ENCODE measurements at places on chromosomes 1 and 21.

- DNase-seq = no peak
Observed at GRCh38 chr21:32562915-32563314, 22.4 kb downstream of the TCP10L start.

GRCh38 chr21:38351176-38351959, 94.6 kb downstream of the KCNJ15 start:
- DNase-seq = no peak

GRCh38 chr1:30525971-30526651, 197.3 kb downstream of the MATN1 start:
- DNase-seq = peak; percentile 22

DNA sequence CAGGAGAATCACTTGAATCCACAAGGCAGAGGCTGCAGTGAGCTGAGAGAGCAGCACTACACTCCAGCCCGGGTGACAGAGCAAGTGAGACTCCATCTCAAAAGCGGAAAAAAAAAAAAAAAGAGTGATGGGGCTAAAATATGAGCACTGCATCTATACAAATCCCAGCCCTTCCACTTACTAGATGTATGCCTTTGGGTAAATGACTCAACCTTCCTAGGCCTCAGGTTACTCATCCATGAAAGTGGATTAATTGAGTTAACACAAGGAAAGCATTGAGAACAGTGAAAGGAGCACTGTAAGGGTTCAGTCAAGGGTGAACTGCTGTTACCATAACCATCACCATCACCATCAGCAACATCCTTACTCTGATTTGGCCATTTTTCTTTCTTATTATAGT, 226.4 kb upstream of the C8B start:
- peak; percentile 19 for DNase-seq

GRCh38 chr1:9291914-9292360, 757 bp upstream of the SPSB1 start:
- no peak for DNase-seq

DNA sequence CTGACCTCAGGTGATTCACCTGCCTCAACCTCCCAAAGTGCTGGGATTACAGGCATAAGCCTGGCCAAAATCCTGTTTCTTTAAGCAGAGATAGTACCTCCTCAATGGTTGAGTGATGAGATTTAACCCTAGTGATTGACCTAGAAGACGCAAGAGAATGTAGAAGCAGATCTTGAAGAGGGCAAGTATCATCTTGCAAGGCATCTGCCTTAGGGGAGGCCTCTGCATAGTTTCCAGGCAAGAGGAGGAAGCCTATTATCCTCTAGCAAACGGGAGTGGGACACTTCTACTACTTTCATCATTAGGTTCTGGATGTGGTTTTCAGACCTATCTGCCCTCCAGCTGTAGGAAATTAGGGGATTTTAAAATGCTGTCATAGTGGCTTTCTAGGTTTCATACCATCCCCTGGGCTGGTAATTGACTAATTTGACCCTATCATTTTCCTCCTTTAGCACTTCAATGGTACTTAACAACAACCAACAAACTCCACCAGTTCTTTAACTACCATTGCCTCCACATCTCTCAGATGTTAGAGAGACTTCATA, 10.0 kb upstream of the TRIM62 start:
- no peak for DNase-seq

- DNase-seq = no peak
Observed at GRCh38 chr1:118970451-118970850, 17.7 kb downstream of the TBX15 start.

Data from non-pigmented ciliary epithelial cell (primary cell).